ENCODE measurements at places on chromosomes 2 and 18. TPM values are rescaled to one million over a fixed set of nuclear protein-coding genes. Genes with fewer than 3 reads are reported as not detected.

GRCh38 chr2:43333656-43334144, 107.3 kb upstream of the ZFP36L2 start:
- H3K4me3 ChIP-seq = no peak overlapping the region
- H3K36me3 ChIP-seq = no peaks in the 10 kb centered on the region
- H3K4me1 ChIP-seq = peaks cover 16% of the 10 kb centered on the region
- H3K27ac ChIP-seq = no peak overlapping the region
- DNase-seq = no peak

ASB18 gene
- not detected for total RNA-seq

DNA sequence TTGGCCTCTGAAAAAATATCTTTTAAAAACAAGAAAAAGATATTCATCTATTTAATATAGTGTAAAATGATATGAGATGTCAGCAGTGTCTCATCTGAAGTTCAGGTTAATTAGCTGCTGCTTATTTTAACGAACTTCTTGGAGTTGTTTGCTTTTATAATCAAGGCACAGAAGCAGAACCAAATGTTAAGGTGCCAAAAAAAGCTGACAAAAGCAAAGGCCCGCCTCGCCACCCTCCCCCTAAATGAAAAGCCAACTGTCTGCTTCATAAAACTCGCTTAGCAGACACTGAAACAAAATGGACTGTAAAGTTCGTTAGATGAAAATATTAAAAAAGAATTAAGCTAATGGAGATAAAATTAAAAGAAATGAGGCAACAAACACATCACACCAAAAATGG, 562.6 kb downstream of the ZEB2 start:
- H3K4me1 ChIP-seq = no peaks in the 10 kb centered on the region
- H3K27ac ChIP-seq = no peak overlapping the region
- H3K27me3 ChIP-seq = no peaks in the 10 kb centered on the region
- no peak for DNase-seq

FAHD2A gene
- 18.4 TPM for total RNA-seq

PRKAG3 gene
- total RNA-seq = not detected

Measured in pancreas (tissue), 10 donors.